ENCODE measurements at places on chromosomes 5 and 9.

DNA sequence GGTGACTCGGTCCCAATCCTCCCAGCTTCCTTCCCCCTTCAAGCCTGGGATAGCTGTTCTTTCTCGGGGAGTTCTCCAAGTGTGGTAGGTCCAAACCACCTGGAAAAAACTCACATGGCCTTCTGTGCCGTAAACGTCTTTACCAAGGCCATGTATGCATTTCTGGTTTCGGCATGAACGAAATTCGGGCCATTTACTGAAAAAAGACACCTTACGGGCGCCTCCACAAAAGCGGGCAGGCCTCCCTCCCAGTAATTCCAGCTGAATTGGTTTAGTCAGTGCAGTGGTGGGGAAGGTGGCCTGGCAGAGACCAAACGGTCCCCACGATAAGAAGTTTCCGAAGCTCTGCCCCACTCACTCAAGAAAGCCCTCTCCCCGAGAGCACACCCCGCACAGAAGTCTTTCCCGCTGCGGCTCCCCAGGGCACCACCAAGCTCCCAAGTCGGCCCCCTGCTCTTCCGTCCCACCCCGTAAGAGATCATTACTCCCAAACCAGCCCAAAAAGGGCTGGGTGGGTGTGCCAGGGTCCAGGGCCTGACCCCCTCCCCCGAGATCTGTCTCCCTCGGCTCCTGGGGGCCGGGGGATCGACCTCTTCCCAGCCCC, 86.3 kb upstream of the MELK start:
- no peak for DNase-seq

- DNase-seq, result no peak
These were observed 114.9 kb upstream of the TRIM32 start for GRCh38 chr9:116572095-116572748.

GRCh38 chr5:97762483-97762882, 579.4 kb upstream of the RIOK2 start:
- DNase-seq, result no peak

- no peak for DNase-seq
These were observed 416.5 kb upstream of the TLE4 start for GRCh38 chr9:79155308-79155707.

- DNase-seq, result no peak
These were observed 6.8 kb upstream of the TCERG1 start for GRCh38 chr5:146440353-146440752.
